Erythroblast (primary cell): ENCODE measurements at places on chromosomes 16 and 17.

DNA sequence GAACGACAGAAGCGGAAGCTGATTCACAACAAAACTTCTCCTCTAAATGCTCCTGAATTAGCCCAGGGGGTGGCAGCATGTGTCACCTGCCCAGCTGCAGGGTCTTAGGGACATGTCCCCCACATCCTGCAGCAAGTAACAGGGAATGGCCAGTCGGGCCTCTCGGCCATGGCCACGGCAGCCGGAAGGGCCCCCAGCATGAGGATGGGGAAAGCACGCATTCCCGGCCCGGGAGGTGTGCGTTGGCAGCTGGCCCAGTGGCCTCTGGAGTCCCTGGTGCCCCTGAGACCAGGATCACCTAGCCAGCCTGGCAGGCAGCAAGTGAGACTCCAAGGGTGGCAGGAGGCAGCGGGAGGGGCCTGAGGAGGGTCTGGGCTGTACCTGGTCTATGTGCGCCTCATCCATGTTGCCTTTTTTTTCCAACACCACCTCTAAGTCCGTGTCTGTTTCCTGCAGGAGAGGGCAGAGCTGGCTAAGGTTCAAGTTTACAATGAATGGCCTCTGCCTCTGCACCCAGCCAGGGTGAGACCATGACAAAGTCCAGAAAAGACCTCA lies 7.0 kb downstream of the KNOP1 start:
- DNase-seq: no peak

GRCh38 chr16:57172721-57173290 lies 13.0 kb downstream of the PSME3IP1 start:
- no peak for DNase-seq

DNA sequence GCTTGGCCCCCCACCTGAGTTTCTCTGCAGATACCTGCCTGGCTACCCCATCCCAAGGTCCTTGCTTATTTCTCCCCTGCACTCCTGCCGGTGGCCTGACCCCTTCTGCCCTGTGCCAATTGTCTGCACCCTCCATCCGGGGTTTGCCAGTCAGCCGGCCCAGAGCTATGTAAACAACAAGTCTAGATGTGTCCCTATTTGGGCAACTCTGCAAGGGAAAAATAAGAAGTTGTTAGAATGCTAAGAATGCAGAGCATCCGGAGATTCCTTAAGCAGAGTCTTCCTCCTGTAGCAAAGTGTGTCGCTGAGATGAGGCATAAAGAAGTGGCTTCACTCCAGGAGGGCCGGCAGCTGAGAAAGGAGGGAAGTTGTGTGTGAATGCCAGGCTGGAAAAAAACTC lies 46.6 kb downstream of the RGS9 start:
- DNase-seq: no peak

DNA sequence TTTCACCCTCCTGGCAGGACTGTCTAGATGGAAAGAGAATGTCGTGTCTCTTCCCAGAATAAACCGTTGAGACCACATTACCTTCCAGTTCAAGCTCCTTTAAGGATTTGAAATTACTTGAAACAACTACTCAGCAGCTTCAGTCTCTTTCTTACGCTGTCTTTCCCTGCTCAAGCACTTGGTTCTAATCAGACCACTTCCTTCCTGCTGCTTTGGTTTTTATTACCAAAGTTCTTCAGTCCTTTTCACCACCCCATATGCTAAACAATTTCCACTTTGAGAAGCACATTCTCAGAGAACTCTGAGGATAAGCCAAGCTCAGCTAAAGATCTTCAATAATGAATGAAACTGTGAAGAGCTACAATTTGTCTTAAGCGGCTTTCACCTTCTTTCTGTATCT lies 105.4 kb downstream of the STX8 start:
- DNase-seq: no peak

GRCh38 chr17:72772331-72772821 lies 320.1 kb downstream of the SLC39A11 start:
- DNase-seq: no peak

DNA sequence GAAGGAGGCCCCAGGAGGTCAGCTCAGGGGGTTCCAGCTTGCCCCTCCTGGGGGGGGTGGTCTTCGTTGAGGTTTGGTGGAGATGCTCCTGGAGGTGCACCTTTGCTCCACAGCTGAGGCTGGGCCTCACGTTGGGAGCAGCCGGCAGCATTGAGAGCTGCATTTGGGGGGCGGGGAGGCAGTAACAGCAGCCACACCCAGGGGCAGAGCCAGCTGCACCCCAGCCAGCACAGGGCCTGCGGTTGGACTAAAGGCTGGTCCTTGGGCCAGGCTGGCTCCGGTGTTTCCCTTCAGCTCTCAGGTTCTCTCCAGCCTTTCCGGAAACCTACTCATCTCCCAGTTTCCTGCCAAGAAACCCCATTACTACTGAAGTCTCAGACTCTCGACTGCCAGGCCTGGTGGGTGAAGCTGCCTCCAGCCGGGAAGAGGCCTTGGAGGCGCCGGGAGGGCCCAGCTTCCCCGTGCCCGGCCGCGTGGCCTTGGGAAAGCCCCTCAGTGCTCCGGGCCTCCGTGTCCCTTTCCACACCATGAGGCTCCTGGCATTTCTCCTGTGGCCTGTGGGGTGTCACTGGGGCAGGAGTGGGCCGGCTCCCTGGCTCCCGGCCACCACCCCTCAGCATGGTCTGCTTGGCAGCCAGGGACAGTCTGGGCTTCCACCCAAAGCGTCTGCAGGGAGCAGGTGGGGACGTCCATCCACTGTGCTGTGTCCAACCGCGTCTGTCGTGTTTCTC lies 14.0 kb upstream of the BAIAP2 start:
- peak; percentile 48 for DNase-seq

DNA sequence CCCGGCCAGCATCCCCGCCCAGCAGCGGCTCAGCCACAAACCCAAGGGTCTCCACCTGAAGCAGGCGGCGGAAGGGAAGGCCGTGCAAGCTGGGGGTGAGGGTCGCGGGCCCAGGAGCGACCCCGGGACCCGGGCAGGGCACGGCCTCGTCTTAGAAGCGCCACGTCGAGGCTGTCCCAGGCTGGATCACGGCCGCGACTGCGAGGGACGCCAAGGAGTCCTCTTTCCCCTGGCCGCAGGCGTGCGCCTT lies 538 bp upstream of the CCNF start:
- no peak for DNase-seq

DNA sequence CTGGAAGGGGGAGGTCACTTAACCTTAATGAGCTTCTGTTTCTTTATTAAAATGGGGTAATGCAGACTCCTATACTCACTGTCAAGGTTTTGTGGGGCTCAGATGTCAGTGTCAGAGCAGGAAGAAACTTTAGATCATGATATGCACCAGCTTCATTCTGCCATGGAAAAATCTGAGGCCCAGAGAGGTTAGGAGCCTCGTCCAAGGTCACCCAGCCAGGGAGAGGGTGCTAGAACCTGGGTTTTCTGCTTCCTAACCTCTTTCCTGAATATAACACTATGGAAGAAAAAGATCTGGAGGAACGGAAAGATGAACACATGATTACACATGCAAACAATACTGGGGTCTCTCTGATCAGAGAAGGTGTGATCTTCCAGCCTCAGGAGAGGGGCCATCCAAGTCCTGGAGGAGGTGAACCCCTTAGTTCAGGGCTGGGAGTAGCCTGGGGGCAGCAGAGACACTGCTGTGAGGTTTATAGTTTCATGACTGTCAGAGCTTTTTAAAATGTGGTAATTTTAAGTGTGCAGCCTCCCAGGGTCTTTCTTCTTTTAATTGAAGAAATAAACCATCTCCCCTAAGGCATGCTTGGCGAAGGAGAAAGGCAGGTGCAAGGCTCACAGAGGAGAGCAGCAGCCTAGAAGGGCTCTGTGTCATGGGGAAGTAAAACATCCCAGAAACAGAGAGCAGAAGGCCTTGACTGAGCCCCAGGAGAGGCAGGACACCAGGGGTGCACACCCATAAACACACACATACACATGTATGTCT lies 10.2 kb upstream of the MEOX1 start:
- DNase-seq: no peak

DNA sequence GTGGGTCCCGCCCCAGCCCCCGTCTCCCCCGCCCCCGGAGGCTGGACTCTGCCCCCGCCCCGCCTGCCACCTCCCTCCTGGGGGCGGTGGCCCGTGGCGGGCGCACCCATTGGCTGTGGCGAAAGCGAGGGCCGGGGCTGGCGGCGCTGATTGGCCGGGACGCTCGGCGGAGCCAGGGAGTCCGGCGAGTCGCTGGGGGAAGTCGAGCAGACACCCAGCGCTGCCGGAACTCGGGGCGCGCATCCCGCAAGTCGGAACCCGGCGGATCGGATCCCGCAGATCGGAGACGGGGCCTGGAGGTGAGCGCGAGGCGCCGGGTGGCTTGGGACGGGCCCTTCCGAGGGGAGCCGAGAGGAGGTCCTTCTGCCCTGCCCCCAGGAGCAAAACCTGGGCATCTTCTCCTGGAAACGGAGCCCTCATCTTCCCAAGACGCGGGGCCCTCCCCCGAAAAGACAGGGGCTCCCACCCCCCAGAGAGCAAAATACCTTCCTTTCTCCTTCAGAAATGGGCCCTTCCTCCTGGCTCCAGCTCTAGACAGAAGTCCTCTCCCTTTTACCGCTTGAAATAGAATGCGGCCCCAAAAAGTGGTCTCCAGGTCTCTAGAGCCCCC lies at the start of gene ABAT:
TSS of gene ABAT (plus strand) at position 205 of the 610 bp plus-strand sequence. CDS start 61,123 bp downstream, outside the sequence.
- peak; percentile 90 for DNase-seq
